Stimulated activated CD8-positive, alpha-beta memory T cell treated with anti-CD3 and anti-CD28 coated beads, Interleukin-4, amount 100 ng/mL, for 48 hours (primary cell): ENCODE measurements at places on chromosomes 3 and 15.

GRCh38 chr15:64071931-64072765 lies 21.5 kb downstream of the CIAO2A start:
- DNase-seq: no peak

DNA sequence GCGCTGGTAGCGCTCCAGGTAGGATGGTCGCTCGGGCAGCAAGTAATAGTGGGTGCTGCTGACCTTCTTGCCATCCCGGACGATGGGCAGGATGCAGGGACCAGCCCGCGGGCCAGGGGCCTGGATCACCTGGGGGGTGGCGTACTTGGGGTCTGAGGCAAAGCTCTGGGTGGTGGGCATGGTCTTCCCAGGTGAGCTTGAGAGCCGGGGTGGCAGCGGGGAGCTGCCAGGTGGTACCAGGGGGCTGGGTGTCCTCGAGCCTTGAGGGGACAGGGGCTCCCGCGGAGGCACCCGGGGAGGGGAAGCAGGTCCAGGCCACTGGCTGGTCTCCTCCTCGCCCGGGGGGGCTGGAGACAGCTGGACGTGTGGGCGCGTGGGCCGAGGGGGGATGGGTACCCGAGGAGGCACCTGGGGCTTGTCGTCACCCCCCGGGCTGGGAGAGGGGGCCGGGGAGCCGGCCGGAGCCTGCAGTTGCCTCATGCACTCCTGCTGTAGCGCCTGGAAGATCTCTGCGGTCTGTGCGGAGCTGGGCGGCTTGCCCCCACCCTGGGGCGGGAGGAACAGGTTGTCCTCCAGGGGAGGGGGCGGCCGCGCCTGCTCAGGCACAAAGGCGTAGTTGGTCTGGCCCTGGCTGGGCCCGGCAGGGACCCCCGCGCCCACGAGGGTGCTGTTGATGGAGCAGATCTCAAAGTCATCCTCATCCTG lies 40.6 kb downstream of the TNK2 start:
- DNase-seq: no peak

GRCh38 chr3:135862361-135862760 lies 103.2 kb upstream of the PPP2R3A start:
- DNase-seq: no peak

GRCh38 chr3:82054849-82055248 lies 293.4 kb upstream of the GBE1 start:
- DNase-seq: no peak

DNA sequence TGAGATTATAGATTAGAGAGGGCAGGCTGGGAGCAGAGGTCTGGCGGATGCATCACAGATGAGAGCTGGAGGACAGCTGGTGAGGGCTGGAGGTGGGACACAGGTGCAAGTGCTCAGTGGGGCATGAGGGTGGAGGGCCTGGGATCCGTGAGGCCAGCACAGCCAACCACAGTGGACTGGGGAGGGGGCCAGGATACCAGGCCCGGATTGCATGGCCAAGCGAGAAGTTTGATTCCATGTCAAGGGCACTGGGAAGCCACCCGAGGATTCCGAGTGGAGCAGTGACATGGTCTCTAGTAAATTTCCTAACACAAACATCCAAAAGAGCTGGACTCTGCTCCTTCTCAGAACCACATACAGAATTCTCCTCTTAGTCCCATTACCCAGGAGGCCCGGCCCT lies 44.0 kb upstream of the SLC41A3 start:
- no peak for DNase-seq

GRCh38 chr3:47399531-47400270 lies 18.9 kb downstream of the PTPN23 start:
- DNase-seq: no peak

- no peak for DNase-seq
Measured at GRCh38 chr3:147358144-147358992, 48.0 kb downstream of the ZIC4 start.

GRCh38 chr3:150733936-150734794 lies 28.8 kb downstream of the SIAH2 start:
- no peak for DNase-seq

- no peak for DNase-seq
Measured at GRCh38 chr15:23039917-23040281, 530 bp upstream of the TUBGCP5 start.

GRCh38 chr15:65743637-65744252 lies 48.3 kb downstream of the DENND4A start:
- DNase-seq: no peak

DNA sequence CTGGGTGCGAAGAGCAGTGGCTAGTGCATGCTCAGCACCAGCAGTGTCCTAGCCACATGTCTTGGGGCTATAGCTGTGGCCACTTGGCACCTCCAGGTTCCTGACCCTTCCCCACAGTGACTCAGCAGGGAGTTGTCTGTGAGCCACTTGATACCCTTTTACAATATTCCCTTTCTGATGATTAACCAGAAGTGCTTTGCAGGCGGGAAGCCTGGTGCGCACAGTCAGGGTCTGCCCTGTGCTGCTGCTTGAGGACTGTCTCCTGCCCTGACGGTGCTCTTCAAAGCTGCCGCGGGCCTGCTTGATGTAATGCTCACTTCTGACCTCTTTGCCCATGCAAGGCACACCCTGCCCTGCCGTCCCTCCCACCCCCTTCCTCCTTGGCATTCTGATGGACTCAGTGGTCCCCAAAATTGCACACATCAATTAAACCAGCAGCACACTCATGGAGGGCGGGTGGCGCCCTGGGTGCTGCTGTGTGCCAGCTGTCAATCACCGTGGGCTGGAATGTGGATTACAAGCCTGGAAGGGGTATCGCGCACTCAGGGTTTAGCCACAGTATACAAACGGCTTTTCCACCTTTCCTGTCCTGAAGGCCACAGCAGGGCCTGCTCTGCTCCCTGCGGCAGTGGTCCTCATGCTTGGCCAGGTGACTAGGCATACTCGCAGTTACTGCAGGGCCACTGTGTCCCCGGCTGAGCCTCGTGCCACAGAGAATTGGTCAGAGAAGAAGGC lies 40.9 kb upstream of the PCSK6 start:
- DNase-seq: no peak

- no peak for DNase-seq
Measured at GRCh38 chr3:60636846-60637245, 614.4 kb downstream of the FHIT start.

- no peak for DNase-seq
Measured at GRCh38 chr3:59995563-59995962, 945.7 kb upstream of the CFAP20DC start.

DNA sequence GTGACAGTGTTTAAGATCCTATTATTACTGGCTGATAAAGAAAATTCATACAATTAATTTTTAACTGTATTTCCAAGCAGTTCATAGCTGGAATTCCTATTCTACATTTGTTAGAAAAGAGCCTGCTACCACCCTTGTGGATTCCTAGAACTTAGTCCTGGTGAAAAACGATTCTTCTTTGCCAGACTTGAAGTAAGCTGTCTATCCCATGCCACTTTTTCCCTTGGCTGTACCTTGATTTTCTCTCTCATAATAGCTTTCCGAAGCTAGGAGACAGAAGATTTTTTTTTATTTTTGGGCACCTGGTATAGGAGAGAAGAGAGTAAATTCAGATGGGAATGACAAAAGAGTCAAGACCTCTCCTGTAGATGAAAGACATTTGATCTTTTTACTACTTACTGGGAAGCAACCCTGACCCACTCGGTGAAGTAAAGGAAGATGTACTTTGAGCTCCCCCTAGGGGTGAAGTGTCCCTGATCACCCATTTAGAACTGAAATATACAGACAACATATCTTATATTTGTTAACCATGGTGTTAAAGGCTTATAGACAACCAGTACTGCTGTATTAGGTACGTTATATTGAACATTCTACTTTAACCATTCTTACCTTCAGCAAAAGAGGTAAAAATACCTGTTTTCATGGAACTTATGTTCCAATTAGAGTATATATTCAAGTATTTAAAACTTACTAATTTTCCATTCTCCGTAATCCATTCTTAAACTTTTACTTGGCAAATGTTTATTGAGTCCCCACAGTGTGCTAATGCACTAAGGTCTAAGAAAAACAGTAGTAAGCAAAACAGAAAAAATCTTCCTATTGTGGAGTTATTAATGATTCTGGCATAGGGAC lies 36.2 kb upstream of the C3orf38 start:
- DNase-seq: peak; percentile 54

DNA sequence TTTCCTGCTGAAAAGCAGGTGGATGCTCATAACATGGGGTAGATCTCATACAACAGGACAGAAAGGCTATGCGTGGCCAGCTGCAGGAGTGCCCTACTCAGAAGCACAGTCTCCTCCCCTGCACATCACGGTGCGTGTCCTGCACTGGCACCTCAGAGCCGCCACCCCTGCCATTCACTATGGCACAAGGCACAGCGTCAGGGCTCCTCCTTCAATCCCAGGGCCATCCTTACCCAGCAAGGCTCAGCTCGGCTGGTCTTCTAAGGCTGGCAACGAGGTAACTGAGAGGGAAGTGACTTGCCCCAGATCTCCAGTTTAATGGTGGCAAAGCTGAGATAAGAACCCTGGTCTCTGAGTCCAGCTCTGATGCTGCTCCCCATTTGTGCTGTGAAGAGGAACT lies 97.1 kb downstream of the CPN2 start:
- DNase-seq: no peak

GRCh38 chr15:82136120-82136519 lies 90.3 kb upstream of the MEX3B start:
- no peak for DNase-seq

DNA sequence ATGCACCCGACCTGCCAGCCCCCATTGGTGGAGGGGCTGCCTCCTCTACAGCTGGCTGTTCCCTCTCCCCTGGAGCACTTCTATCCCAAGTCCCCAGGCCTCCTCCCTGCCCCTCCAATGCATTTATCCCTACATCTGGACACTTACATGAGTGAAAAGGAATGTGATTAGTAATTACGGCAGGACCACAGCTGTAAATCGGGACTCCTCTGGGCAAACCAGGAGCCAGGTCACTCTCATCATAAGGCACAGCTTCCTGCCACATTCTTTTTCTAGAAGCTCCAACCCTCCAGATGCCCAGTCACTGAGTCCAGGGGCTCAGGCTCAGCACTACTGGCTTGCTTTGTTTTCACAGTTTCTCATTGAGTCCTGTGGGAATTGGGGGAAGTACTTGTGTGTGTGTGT lies 54.3 kb downstream of the IL20RB start:
- DNase-seq: no peak

DNA sequence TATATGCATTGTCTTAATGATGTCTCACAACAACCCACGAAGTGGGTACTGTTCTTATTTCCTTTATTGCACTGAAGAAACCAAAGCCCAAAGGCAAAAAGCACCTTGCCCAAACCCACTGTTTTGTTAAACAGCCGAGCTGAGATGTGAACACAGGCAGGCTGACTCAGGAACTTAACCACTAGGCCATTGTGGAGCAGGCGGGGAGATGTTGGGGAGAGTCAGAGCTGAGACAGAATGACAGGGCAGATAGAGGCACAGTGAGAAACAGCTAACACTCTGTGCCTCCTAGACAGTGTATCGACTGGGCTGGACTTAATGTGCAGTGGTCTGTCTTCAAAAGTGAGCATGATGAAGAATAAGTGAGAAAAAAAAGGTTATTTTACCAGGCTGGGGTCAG lies 56.5 kb downstream of the RPLP1 start:
- DNase-seq: peak; percentile 39

DNA sequence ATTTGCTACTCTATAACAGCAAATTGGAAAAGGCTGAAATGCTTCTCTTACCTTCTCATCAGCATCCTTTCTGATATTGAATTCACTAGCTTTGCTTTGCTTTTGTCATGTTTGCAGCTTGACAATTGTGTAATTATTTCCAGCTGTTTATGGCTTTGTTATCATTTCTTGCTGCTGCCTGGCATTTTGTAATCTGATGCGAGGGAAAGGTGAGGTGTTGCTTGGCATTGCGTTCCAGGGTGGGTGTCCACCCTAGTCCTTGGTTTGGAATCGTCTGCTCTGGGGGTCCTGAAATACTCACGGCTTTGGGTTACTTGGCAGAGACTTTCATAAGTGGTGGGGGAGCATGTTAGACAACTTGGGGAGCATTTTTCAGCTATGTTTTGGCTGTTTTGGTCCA lies 2.9 kb downstream of the CACNA2D3 start:
- DNase-seq: no peak
